ENCODE measurements at places on chromosomes 7 and 10.

DNA sequence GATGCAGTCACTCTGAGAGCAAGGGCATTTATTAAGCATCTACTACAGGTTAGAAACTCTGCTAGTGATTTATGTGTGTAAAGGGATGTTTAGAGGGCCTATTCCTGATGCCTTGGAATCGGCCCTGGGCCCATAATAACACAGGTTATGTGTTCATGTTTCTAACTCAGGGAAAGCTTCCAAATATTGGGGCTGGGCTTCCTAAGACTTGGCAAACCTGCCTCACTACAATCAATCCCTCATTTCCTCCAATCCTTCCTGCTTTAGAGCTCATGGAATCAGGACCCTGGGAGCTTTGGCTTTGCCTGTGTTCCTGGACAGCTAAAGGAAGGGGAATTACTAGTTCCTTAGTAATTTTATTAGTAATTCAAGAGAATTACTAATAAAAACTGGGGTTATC, 148.8 kb downstream of the HIBADH start:
- DNase-seq = no peak

DNA sequence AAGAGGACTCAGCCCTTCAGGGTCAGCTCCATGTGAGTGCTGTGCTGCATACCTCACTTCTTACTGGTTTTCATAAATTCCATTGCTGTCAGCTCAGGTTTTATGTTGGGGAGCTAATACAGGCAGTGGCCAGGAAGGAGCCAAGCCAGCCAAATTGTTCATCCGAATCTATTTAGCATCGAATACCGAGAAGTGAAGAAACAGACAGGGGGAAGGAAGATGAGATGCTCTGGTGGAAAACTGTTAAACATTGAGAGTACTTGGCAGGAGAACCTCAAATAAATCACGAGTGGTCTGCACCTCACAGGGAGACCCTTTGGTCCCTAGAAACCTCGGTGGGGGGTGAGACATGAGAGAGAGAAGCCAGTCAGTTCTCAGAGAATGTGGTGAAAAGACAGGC, 196.0 kb upstream of the TMEM72 start:
- DNase-seq = peak; percentile 76

DNA sequence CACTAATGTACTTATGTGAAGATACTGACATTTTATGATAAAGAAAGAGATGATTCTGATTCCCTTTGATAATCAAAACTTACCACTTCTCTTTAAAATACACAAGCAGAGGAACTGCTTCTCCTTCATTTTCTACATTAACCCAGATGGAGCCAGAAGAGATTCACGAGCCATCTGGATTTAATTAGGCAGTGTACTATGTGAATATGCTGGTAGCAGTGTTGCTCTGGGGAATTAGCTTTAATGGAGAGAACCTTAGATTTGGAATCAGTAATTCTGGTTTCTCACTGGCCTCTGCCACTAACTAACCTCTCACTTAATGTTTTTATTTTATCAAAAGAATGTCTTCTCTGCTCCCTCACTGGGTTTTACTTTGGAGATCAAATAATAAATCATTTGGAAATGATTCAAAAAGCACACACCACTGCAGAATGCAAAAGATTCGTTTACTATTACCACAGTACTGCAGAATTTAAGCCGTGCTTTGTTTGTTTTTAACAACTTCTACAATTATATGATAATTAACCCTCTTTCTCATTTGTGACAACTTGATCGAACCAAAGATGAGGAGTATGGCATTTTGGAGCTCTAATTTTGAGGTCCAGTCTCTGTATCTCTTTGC, 77.5 kb upstream of the PHYHIPL start:
- peak; percentile 41 for DNase-seq

GRCh38 chr7:135414208-135414607, 95.7 kb downstream of the CNOT4 start:
- no peak for DNase-seq

DNA sequence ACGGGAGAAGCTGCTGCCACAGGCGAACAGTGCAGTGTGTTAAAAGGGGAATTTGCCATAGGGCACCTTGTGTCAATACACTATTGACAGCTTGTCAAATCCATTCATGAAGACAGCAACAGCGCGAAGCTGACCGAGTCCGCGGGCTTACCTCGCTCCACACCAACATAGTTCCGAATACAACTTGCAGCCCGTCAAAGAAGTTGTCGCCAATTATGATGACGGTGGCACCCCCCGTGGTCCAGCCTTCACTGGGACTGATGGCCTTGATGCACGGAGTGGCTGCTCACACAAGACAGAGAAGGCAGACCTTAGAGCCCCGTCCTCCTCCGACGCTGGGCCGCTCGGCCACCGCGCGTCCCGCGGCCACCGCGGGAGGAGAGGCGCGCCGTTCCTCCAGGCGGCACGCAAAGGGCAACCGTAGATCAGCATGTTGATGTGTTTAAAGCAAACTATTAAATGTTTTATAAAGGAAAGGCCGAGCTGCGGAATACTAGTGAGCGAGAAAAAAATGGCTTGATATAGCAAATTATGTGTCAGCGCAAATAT, 96.4 kb downstream of the EBF3 start:
- no peak for DNase-seq

Data from IMR-90 (cell line).